AG04449 (cell line): ENCODE measurements at places on chromosomes 2 and 18.

DNA sequence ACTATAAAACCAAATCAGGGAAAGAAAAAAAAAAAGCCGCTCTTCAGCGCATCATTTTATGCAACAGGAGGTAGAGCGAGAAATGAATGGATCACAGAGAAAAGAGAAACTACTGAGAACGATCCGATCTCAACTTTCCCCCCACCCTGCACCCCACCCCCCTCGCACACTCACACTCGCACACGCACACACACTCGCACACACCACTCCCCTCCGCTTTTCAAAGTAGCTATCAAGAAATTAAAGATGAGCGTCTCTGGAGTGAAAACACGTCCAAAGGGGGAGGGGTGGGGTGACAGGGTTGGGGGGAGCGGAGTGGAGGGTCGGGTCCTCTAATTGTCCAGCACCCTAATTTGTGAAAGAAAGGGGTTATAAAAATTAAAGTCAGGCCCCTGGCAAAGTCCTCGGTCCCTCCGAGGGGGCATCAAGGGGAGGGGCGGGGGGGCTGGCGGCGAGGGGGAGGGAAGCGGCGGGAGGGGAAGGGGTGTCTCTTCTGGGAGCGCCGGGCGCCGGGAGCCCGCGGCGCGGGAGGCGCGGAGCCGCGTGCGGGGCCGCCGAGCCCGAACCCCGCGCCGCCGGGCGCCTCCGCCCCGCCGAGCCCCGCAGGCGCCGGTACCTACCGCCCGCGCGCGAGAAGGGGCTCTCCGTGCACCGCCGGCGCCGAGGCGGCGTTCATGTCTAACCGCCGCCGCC, 428 bp downstream of the TCF4 start:
- DNase-seq: no peak

GRCh38 chr18:42861271-42861670, 254.2 kb downstream of the RIT2 start:
- DNase-seq: no peak

DNA sequence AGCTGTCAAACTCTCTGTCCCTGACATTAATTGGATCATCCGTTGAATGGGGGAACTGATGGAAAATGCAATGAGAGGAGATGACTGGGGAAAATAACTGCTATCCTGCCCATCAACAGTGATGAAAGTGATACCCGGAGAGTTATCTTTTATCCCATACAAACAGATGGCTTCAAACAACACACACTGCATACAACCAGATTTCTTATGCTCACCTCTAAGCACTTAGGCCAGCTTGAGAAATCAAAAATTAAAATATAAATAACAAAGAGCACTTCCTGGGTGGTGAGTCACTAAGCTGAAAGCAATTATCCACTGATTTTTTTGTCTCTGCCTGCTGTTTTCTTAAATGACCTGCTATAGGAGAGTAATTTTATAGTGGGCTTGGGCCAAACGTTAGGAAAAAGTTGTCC, 237.6 kb upstream of the RGPD4 start:
- no peak for DNase-seq

DNA sequence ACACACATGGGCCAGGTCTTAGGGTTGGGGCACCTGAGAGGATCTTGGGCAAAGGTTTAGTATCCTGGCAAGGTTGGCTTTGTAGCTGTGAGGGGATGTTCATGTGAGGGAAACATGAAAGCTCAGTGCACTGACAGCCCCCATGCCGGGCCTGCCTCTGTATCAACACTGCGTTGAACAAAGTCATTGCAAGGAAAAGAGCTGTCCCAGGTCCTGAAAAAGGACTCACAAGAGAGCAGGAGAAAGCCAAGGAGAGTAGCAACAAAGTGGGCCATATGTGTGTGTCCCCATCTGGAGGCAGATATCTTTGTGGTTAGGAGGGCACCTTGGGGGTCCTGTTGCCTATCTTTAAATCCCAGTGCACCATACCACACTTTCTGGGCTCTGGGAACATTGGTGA, 237.8 kb upstream of the THSD7B start:
- DNase-seq: no peak

DNA sequence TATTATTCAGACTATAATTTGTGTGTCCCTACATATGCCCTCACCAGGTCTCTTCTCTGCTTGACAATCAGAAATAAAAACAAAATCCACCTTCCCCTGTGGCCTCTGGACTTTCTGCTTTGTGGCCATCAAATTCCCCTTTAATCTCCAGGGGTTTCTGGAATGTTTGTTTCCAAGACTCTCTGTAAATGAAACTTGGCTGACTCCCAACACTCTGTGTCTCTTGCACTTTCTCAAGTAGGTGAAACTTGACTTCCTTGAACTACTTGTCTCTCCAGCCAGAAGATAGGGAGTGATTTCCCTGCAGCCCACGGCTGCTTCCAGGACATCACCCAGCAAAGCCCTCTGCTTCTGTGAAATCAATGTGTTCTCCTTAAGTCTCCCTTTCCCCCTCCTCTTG, 54.1 kb upstream of the AQP4 start:
- no peak for DNase-seq

GRCh38 chr18:32734442-32734841, 38.4 kb downstream of the KLHL14 start:
- DNase-seq: no peak

- no peak for DNase-seq
These were observed 328.5 kb upstream of the ZEB2 start for GRCh38 chr2:144848423-144848822.

DNA sequence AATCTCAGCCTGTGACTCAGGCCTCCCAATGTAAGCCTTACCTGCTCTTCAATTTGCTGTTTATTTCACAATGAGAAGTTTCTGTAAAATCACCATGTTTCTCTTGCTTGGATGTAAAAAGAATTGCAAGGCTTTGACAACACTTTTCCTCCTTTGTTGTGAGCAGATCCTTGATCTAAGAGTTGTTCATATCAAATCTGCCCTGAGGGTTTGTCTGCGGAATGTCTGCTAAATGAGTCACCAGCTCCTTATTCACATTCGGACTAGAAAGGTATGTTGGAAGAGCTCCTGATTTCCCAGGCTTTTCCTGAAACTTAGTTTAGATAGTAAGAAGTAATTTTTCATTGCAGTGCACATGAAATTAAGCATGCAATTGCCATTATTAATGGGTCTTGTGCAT, 268.2 kb upstream of the TCF4 start:
- DNase-seq: no peak

- no peak for DNase-seq
These were observed 193.1 kb downstream of the ZBTB7C start for GRCh38 chr18:48215876-48216638.

- no peak for DNase-seq
These were observed 24.0 kb upstream of the ITGA6 start for GRCh38 chr2:172403402-172403801.

DNA sequence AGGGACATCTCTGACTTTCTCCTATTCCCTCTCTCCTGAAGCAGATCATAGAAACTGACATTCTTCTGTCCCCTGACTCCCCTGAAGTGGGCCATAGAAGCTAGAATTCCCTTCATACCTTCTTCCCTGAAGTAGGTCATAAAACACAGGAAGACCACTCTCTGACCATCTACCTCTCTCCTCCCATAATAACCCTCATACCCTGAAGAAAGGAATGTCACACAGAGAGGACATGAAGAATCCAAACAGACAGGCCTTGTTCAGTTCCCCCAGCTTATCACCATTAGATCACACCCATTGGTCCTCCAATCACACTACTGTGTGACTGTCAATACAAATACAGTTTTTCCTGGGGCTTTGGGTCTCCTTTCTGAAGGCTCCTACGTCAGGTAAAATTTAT, 347.1 kb downstream of the DLGAP1 start:
- no peak for DNase-seq

- DNase-seq: no peak
These were observed 1500.6 kb upstream of the TMEFF2 start for GRCh38 chr2:193695367-193695766.

DNA sequence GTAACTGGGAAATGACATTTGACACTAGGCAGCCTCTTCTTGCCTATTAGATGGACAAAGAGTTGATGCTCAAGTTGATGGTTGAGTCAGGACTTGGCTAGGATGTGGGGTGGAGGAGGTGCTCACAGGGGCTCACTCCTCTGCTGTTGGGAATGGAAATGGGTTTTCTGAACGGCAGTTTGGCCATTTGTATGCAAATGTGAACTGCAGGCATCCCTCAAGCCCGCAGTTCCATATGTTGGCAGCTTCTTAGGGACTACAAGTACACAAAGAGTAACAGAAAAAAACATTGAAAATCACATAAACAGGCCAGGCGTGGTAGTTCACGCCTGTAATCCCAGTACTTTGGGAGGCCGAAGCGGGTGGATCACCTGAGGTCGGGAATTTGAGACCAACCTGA, 80.8 kb downstream of the INPP5D start:
- no peak for DNase-seq

GRCh38 chr2:191428141-191428540, 182.9 kb downstream of the MYO1B start:
- DNase-seq: no peak

DNA sequence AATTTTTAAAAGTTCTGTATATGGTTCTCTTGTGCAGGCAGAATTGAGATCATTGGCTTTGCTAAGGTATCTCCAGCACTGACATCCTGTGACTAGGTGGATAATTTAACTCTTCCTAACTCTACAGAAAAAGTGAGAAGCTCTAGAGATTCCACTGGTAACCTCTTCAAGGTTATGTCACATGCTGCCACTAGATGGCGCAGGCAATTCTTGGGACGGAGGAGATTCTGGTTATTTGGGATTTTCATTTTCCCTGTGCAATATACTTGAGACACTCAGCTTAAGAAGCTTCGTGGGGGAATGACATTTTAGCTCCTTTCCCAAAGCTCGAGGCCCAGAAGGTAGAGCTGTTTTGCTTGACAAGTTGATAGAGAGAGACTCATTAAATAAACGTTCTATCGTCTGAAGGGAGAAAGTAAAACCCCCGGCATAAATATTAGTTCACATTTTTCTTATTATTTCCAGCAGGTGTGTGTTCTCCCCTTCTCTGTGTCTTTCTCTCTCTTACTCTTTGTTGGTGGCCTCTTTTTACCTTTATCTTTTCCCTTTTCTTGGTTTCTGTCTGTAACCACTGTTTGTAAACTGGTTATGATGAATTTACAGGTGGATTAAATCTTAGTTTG, 26.6 kb upstream of the LANCL1 start:
- DNase-seq: no peak
